Kidney (tissue), 22 donors: ENCODE measurements at places on chromosomes 2 and 18.
A peak's percentile ranks its signal among the peaks of the same experiment; 100 is the strongest.

DNA sequence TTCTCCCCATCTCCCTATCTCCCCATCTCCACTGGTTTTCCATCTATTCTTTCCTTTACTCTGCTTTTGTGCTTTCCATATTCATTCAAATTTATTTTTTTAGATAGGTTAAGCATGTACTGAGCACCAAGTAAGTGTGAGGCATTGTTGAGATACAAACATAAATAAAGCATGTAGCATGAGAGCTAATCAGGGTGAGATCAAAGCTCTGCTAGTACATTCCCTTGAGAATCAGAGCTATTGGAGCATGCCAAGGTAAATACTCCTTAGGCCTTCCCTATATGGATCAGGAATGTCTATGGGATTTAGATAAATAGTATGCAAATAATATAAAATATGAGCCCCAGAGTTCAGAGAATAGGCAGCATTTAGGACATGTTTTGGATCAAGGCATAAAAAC lies 25.3 kb downstream of the BABAM2 start:
- DNase-seq: no peak

DNA sequence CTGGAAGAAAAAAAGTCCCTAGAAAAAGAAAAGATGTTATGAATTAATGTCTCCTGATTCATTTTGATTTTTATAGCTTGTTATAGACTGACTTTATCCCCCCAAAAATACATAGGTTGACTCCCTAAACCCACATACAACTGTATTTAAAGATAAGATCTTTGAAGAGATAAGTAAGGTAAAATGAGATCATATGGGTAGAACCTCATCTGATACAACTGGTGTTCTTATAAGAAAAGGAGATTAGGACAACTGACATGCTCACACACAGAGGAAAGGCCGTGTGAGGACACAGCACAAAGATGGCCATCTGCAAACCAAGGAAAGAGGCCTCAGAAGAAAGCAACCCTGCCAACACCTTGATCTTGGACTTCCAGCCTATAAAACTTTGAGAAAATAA lies 117.5 kb downstream of the CD226 start:
- DNase-seq: no peak

DNA sequence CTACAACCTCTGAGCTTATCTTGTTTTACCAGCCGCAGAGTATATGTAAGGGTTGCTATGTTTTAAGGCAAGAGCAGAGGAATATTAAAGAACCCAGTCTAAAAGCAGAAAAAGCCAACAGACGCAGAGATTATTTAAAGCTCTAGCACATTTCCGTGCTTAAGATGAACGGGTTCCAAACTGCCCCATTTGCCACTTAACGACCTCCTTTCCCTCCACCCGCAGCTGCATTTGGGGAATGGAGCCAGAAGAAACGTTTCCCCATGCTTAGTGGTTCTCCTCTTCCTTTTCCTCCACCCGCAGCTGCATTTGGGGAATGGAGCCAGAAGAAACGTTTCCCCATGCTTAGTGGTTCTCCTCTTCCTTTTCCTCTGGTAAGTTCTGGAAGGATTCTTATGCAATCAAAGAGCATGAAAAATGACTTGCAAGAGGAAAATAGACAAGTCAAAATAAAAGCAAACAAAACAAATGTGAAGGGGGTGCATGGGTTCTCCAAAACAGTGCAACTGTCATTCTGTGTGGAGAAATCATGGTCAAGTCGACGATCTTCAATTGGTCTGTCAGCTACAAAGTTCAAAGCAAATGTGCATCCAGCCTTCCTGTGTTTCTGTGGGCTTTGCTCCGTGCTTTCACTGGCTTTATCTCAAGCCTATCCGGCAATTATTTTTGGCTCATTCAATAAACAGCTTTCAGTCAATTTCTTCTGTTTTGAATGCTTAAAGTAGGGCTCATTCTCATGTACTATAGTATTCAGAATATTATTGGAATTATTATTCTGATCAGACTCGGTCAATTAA lies 57.8 kb downstream of the DIPK1C start:
- DNase-seq: no peak

DNA sequence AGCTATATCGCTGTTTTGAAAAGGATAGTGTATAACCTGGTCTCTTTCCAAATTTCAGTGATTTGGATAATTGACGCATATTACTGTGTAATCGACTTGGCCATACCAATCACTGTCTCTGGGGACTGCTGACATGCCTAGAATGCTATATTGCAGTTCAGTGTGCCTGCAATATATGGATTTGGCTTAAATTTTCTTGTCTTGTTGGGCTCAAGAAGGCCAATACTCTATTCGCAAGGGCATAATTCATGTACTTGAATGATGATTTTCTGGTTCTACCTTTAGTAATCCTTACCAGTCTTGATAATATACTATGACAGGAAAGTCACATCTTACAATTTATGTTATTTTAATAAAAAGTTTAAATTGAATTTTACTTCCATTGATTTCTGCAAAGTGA lies 21.7 kb upstream of the THUMPD2 start:
- no peak for DNase-seq

DNA sequence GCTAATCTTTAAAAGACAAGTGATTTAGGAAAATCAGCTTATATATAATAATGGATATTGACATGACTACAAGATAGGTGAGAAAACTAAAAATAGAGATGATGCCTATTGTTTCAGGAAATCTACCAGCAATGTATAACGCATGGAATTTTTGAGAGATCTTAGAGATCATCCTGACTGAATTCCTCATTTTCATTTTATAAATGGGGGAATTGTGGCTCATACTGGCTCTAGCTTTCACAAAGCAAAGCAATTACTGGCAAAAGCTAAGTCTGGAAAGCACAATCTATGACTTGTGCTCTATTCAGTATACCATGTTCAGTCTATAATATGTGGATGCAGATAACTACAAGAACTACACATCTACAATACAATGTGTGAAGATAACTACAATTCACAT lies 51.9 kb upstream of the FANCL start:
- DNase-seq: no peak

- DNase-seq: no peak
Measured at GRCh38 chr2:229610872-229611271, 103.5 kb downstream of the DNER start.

DNA sequence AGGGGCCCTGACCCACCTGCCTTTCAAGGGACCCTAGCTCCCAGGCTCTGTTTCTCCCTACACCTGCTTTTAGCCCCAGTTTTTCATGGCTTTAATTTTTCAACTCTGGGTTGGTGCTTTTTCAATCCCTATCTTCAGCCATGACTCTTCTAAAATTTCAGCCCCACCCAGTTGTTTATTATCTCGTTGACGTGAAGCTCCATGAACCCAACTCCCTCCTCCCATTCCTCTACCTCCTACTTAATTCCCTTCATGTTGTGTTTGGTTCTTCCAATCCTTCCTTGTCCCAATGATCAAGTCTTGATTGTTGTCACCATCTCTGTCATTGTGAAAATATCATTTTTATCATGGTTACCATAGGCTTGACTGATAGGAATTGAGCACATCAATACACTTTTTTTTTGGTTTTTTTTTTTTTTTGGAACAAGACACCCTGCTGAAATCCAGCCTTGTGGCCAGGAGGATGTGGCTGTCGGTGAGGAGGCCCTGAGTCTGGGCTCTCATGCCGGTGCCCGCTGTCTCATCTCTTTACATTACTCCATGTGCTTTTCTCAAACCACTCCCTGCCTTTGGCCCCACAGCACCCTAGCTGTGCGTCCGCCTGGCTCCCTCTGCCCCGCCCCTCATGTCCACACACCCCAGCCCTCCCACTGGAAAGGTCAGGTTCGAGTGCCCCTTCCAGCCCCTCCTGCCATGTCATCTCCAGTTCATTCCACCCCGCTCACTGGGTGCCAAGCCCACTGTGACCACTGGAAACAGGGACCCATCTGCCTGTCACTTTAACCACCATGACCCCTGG lies 39.3 kb downstream of the NAPG start:
- DNase-seq: no peak

GRCh38 chr2:219395609-219396008 lies 7.9 kb upstream of the DNPEP start:
- no peak for DNase-seq

- no peak for DNase-seq
Measured at GRCh38 chr2:222882484-222882928, 21.7 kb downstream of the ACSL3 start.

GRCh38 chr2:126299469-126299976 lies 356.4 kb upstream of the GYPC start:
- DNase-seq: no peak

GRCh38 chr18:58529714-58530354 lies 99.1 kb downstream of the ALPK2 start:
- no peak for DNase-seq

GRCh38 chr2:226802573-226802972 lies 3.0 kb upstream of the IRS1 start:
- no peak for DNase-seq

- DNase-seq: no peak
Measured at GRCh38 chr18:25225151-25225550, 126.8 kb downstream of the ZNF521 start.

DNA sequence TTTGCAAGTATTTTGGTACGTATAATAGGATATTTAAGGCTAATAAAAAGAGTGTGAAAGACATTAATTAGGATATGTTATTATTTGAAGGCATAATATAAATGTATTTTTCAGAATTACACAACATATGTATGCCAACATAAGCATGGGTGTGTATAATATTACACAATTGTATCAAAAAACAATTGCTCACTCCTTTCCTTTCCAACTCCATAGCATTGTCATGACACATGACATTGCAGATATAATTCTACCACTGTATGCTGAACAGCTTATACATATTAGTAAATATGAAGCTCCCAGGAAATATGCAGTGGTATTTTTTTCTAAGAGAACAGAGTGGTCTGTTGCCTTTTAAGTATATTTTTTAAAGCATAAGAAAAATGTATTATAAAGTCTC lies 593.1 kb downstream of the TMX3 start:
- DNase-seq: no peak

GRCh38 chr18:12391487-12392165 lies 14.6 kb upstream of the AFG3L2 start:
- no peak for DNase-seq

DNA sequence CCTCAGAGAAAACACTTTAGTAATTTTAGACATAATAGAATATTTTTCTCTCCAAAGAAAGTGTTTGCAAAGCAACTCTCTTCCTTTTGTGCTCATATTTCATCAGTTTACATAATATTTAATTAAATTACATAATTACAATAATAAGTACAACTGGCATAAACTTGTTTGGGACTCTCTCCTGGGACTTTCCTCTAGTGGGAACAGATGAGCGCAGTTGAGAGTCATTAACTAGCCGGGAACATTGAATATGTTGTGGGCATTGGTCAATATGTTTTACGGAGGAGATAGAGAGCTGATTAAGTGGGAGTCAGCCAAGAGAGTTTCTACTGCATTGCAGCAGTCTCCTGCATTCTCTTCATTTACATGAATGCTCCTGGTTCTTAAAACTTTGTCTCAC lies 607.7 kb downstream of the ARHGAP15 start:
- no peak for DNase-seq

DNA sequence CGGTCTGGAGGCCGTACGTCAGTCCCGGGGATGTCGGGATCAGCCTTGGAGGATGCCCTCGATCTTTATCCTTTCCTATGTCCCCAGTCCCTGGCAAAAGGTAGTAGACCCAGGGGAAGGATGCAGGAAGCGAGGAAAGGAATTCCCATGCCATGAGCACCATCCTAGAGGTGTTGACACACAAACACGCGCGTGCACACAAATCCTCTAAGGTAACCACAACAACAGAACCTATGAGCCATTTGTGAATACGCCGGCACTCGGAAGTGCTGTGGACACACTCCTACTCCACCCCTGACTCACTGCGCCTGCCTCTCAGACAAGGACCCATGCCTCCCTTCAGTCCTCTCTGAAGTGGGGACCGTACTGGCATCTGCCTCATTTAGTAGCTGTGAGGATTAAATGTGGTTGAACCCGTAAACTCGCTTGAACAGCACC lies 11.3 kb upstream of the MLPH start:
- no peak for DNase-seq

DNA sequence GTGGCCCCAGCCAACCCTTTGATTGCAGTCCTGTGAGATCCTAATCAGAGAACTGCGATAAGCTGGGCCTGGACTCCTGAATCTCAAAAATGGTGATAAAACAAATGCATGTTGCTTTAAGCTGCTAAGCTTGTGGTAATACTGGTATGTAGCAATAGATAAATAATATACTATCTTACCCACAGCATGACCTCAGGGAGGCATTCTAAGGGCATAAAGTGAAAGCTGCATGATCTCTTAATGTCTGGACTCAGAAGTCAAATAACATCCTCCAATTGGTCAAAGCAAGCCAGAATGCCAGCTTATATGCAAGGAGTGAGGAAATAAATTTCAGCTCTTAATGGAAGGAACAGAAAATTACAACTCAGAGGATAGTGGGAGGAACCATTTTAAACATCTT lies 246.1 kb downstream of the FSIP2 start:
- no peak for DNase-seq

GRCh38 chr2:233839447-233839820 lies 14.9 kb downstream of the HJURP start:
- peak; percentile 68 for DNase-seq

- DNase-seq: no peak
Measured at GRCh38 chr18:47873625-47874024, 56.8 kb downstream of the SMAD2 start.

GRCh38 chr2:6394276-6394675 lies 471.4 kb downstream of the CMPK2 start:
- no peak for DNase-seq

DNA sequence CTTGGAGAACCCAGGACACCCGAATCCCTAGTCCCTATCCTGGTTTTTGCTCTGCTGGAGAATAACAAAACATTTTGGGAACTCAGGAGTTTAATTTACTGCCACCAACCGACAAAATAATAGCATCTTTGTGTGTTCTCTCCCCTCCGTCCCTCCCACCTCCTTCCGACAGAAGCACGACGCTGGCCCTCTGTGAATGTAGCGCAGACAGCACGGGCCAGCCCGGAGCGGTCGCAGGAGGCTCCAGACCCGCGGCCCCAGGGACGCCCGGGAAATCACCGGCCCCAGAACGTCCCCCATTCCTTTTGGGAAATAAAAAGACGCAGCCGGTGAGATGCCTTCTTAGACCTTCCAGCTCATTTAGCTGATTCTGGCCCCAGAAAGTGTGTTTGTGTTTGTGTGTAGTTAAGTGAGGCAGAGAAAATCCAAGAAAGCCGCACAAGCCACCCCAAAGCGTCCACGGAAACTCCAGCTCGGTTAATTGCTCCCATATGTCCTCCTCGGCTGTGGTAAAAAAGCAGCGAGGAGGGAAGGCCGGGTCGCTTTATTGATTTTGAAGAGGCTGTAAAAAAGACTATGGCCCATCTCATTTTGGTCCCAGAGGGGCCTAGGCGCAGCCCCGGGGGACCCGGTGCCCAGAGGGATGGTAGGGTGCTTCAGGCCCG lies 577 bp upstream of the TANC1 start:
- peak; percentile 84 for DNase-seq

DNA sequence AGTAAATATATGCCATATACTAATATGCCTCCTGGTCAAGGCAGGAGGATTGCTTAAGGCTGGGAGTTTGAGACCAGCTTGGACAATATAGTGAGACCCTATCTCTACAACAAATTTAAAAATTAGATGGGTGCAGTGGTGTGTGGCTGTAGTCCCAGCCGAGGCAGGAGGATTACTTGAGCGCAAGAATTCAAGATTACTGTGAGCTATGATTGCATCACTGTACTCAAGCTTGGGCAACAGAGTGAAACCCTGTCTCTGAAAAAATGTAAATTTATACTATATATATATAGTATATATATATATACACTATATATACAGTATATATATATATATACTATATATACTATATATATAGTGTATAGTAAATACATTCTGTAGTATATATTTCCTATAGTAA lies 30.0 kb upstream of the NPC1 start:
- no peak for DNase-seq
